Natural killer cell (primary cell): ENCODE measurements at places on chromosomes 5 and 9. TPM values are rescaled to one million over a fixed set of nuclear protein-coding genes. Genes with fewer than 3 reads are reported as not detected.

Gene COL27A1
- not detected for total RNA-seq

Gene NDOR1
- 31.1 TPM for total RNA-seq

Gene CTXN3
- total RNA-seq = not detected

Gene NOXA1
- 7.7 TPM for total RNA-seq

Gene PCBD2
- 11.5 TPM for total RNA-seq

Gene SUSD3
- total RNA-seq = 1.2 TPM

Gene NTRK2
- total RNA-seq = 0.08 TPM

Gene GABBR2
- total RNA-seq = not detected

Gene PHF24
- total RNA-seq = not detected

Gene CCL27
- not detected for total RNA-seq

Gene CARTPT
- not detected for total RNA-seq

Gene LMX1B
- total RNA-seq = not detected

Gene RGMB
- 0.86 TPM for total RNA-seq

Gene PCDHB11
- total RNA-seq = not detected

Gene STING1
- 98.9 TPM for total RNA-seq

Gene TAL2
- not detected for total RNA-seq

Gene CCL28
- 17.5 TPM for total RNA-seq

Gene MLANA
- not detected for total RNA-seq

Gene RABL6
- total RNA-seq = 75.9 TPM

Gene SNCB
- total RNA-seq = not detected

Gene PCDHB14
- total RNA-seq = not detected
